CD4-positive, alpha-beta T cell (primary cell): ENCODE measurements at places on chromosomes 6 and 20.

DNA sequence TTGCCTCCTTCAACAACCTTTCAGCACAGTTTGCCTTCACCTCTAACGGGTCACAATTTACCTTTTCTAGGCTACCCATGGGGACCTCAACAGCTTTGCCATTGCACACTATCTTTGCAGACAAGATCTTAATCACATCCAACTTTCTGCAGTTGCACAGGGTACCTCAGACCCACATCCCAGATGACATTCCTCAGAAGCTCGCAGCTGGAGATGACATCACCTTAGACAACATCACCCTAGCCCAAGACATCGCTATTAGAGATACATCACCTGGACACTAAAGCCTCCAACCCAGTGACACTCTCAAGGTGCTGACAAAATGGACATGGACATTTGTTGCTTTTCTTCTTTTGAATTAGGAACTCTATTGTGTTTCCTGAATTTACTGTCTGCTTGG, 38.6 kb upstream of the RPP40 start:
- no peak for DNase-seq

GRCh38 chr6:146902846-146903245, 301.4 kb upstream of the STXBP5 start:
- no peak for DNase-seq

DNA sequence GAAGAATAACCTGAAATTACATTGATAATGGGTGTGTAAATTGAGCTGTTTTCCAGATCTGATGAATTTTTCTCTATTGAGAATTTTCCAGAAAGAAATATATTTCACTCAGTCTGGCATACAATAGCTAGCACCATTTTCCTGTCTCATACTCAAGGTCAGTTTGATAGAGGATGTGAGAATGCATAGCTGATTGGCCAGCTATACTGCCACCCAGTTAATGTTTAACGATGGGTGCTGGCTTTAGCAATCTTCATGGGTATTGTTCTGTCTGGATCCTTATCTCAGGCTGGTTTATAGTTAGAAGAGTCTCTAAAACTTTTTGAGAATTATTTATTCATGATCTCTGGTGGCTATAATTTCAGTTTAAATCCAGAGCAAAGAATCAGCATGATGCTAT, 147.4 kb downstream of the HDGFL1 start:
- DNase-seq, result no peak

GRCh38 chr6:1315201-1315559, 3.3 kb downstream of the FOXQ1 start:
- DNase-seq, result no peak

GRCh38 chr6:150606168-150606591, 6.5 kb downstream of the PLEKHG1 start:
- DNase-seq, result no peak
